ENCODE measurements at places on chromosomes 1 and 21.

GRCh38 chr21:15751037-15751436 is 21.3 kb downstream of the USP25 start:
- no peak for DNase-seq

DNA sequence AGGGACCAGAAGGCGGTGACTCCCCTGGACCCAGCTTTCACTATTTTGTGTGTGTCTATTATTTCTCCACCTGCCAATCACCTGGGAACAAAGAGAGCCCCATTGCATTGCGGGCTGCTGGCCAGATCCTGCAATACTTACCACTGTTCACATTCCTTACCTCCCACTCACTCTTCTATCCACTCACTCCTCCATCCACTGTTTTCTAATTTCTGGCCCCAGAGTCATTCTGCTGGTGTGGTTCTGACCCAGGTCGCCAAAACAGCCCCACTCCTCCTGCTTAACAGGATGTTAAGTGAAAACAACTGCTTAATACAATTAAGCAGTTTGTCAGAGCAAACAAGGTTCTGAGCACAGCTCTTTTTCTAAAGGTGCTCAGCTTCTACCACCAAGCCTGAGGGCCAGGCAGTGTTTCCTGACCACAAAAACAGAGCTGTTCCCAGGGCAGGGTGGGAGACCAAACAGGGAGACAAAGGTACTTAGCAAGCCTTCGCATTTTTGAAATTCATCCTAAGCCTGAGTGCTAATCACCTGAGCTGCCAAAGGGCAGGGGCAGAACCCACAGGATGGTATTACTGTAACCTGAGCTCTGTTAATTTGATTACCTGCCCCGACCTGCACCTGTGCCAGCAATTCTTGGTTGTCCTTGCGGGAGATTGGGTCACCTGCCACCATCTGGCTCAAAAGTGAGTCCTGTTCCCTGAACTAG is 38.5 kb upstream of the EFCAB14 start:
- DNase-seq, result no peak

DNA sequence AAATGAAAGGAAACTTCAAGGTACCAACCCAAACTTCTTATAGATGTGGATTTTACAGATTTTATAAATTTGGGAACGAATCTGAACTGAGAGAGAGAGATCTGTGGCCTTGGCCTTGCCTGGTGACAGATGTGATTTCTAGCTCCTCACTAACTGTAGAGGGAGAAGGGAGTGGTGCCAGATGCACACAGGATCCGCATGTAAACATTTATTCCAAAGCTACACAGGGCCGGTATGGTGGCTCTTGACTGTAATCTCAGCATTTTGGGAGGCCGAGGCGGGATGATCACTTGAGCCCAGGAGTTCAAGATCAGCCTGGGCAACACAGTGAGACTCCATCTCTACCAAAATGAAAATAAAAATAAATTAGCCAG is 77.1 kb downstream of the PGBD5 start:
- DNase-seq, result no peak

GRCh38 chr1:229803626-229804217 is 177.7 kb downstream of the URB2 start:
- no peak for DNase-seq

GRCh38 chr1:27934818-27935549 is at the start of gene SMPDL3B:
SMPDL3B (plus strand) TSS chr1:27935000; CDS start chr1:27935184, 184 bp downstream.
- DNase-seq, result no peak

DNA sequence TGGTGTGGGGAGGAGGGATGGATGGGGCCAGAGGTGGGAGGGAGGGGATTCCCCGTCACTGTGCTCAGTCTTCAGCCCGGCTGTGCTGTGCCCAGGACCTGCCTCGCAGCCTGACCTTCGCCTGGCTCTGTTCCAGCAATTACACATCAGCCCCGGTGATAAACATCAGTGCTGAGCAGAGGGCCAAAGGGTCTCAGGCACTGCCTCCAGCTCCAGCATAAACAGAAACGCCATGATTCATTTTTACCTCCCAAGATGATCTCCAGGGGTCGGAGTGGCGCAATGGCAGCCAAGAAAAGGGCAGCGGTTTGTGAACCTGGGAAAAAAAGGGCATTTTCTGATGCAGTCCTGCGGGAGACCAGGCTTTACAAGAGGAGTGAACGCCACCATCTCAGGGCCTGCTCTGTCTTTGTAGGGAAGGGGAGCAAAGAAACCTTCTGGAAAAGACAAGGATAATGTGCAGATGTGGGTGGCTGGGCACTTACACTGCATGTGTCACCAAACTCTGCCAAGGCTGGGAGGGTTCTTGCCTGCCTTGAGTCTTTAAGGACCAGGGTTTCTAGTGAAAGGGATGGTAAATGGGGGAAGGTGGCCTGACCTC is 28.1 kb downstream of the SHISA4 start:
- DNase-seq, result peak; percentile 46

- DNase-seq, result no peak
Measured at GRCh38 chr1:38272515-38272914, 225.9 kb upstream of the POU3F1 start.

DNA sequence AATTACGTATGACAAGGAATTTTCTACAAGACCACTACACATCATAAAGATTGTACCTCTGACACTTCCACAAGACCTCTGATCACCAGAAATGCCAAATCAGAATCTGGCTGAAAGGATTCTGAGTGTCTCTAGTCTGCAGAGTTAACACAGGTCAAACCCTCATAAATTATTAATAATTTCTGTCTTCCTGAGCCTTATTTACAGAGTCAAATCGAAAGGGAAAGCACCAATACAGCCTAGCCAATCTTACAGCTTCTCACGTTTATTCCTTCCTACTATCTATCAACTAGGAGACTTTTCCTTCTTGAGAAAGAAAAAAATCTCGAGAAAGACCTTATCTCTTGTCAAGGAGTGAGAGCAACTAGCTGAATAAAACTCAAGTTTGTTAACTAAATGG is 2151.6 kb downstream of the MRPL39 start:
- no peak for DNase-seq

GRCh38 chr1:94559921-94560320 is 18.4 kb upstream of the F3 start:
- DNase-seq, result no peak

GRCh38 chr1:51168266-51168845 is 66.3 kb downstream of the C1orf185 start:
- DNase-seq, result no peak

- no peak for DNase-seq
Measured at GRCh38 chr1:59680044-59680443, 134.7 kb upstream of the HOOK1 start.

DNA sequence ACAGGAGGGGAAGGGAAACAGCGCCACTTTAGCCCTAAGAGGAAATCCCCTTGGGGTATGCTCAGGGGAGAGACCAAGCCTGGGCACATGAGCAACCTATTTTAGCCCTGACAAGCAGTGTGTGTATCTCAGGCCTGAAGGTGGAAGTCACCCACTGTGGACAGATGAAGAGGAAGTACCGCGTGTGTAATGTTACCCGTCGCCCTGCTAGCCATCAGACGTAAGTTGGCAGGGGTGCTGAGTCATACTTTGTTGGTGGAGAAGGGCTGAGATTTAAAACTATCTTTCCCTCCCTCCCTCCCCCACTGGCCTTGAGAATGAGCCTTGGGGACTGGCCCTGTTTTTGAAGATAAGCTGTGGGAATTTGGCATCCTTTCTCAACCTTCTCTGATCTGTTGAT is 11.2 kb downstream of the AGO1 start:
- DNase-seq, result no peak

DNA sequence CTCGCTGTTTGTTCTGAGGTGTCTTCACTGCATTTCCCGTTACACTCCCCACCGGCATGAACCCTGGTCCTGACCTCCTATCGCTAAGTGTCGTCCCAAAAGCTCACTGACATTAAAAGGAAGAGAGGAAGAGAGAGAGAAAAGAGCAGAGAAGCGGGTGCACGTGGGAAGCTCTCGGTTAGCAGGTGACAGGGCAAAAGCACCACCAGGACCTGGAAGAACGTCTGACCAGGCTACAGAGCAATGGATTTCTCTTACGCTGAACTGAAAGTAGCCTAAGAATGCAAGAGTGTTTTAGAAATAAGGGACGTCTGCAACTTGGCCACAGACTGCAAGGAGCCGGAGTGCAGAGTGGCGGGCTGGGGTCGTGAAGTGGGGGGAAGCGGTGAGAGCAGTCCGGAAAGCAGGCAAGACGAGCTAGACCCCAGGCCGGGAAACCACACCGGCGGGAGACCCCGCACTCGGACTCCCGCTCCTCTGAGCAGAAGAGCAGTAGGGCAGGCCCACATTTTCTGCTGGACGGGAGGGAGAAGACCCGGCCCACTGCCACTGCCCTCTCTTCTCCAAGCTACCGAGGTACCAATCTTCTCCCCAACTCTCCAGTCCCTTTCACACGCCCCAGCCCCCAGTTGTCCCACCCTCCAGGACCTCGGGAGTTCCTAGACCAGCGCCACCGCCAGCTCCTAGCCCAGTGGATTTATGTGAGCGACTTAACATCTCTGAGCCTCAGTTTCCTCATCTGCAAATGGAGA is 8.3 kb upstream of the MPZL1 start:
- DNase-seq, result no peak

DNA sequence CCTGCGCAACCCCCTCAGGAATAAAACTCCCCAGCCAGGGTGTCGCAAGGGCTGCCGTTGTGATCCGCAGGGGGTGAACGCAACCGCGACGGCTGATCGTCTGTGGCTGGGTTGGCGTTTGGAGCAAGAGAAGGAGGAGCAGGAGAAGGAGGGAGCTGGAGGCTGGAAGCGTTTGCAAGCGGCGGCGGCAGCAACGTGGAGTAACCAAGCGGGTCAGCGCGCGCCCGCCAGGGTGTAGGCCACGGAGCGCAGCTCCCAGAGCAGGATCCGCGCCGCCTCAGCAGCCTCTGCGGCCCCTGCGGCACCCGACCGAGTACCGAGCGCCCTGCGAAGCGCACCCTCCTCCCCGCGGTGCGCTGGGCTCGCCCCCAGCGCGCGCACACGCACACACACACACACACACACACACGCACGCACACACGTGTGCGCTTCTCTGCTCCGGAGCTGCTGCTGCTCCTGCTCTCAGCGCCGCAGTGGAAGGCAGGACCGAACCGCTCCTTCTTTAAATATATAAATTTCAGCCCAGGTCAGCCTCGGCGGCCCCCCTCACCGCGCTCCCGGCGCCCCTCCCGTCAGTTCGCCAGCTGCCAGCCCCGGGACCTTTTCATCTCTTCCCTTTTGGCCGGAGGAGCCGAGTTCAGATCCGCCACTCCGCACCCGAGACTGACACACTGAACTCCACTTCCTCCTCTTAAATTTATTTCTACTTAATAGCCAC is 696 bp downstream of the TGFB2 start:
- DNase-seq, result no peak

DNA sequence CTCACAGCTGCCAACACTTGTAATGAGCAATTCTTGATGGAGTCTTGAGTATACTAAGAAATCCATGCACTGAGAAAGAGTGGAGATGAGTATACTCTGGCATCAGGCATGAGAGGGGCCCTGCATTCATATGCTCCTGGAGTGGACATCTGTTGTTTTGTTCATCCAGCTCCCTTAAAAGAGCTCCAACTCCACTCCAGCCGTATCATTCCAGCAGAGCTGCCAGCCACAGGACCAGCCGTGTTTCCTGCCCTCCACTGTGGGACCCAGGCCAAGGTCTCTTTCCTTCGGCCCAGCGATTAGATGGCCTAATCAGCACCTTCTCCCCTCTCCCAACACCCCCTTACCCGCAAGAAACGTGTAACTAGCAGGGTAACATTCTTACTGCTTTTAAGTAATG is 144.5 kb downstream of the OMA1 start:
- no peak for DNase-seq

DNA sequence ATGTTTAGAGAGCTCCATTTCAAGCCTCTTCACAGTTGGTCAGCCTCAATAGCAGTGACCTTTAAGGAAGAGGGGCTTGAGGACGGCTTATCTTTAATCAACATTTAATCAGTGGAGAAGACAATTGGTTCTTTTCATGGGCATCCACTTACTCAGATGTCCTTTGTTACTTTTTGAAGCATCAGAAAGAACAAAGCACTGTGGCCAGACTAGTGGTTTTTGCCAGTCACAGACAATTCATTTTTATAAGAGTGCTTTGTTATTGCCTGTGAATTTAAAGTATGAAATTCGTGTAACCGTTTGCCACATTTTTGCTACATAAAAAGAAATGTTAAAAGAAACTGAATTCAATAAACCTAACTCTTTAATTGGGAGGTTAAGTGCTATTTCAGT is 222.8 kb downstream of the TPR start:
- DNase-seq, result no peak
